ENCODE measurements at places on chromosomes 11 and 22. TPM values are rescaled to one million over a fixed set of nuclear protein-coding genes. Genes with fewer than 3 reads are reported as not detected.

SULT4A1 gene
- total RNA-seq = 0.53 TPM

PYGM gene
- 0.27 TPM for total RNA-seq

OR4A16 gene
- not detected for total RNA-seq

RIMBP3B gene
- total RNA-seq = not detected

OR8D1 gene
- not detected for total RNA-seq

NCR3LG1 gene
- total RNA-seq = 25.0 TPM

KCTD14 gene
- total RNA-seq = 1.1 TPM

DNAJB7 gene
- total RNA-seq = not detected

CHRDL2 gene
- not detected for total RNA-seq

MRGPRF gene
- total RNA-seq = not detected

NAALAD2 gene
- 0.66 TPM for total RNA-seq

FIBIN gene
- total RNA-seq = not detected

RIMBP3C gene
- total RNA-seq = not detected

KRTAP5-8 gene
- total RNA-seq = not detected

ARHGAP1 gene
- total RNA-seq = 34.5 TPM

SCGB1C1 gene
- total RNA-seq = not detected

CHADL gene
- 0.43 TPM for total RNA-seq

PANX2 gene
- 1.7 TPM for total RNA-seq

DDI1 gene
- not detected for total RNA-seq
